Memory B cell (primary cell): ENCODE measurements at places on chromosomes 12 and 14.

GRCh38 chr12:108691998-108692808, 39.1 kb downstream of the CORO1C start:
- DNase-seq: no peak

DNA sequence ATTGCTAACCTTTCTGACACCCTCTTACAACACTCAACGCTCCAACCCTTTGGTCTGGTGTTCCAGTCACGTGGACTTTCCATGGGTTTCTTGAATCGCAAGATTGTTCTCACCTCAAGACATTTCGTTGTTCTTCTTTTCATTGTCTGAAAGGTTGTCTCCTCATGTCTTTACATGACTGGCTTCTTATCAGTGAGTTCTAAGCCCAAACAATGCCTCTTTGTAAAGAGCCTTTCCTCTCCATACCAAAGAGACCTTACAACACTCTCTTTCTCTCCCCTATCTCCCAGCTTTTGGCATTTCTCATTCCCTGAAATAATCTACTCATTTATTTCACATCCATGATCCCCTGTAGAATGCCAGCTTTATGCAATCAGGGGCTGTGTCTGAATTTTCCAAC, 1144.8 kb downstream of the AACS start:
- no peak for DNase-seq

GRCh38 chr12:52010692-52011601, 4.2 kb downstream of the TAMALIN start:
- no peak for DNase-seq

DNA sequence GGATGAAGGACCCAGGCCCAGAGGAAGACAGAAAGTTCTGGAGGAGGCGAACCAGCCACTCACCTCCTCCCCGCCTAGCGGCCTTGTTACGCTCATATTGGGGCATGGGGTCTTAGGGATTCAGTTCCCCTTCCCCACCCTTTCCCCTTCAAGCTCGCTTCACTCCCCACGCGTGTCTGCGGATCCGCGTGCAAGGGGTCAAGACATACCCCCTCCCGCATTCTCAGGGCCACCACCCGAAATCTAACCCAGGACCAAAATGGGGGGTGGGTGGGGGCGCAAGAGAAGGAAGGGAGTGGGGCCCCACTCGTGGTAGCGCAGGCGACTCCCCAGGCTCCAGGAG, 584 bp upstream of the RFX4 start:
- DNase-seq: no peak

DNA sequence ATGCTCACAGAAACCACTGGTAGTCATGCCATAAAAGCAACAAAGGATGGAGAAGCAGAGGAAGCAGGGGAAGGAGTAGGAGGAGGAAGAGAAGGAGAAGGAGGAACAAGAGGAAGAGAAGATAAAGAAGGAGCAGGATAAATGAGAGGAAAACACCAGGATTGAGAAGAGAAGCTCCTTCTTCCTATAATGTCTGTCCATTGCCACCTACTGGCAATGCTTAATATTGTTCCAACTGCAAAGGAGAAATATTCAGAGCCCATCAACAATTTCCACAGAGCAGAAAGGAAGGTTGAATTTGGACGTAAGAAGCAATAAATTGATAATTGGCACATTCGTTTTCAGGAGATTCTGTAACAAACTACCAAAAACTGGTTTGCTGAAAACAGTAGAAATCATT, 898.4 kb downstream of the SLC16A7 start:
- no peak for DNase-seq

DNA sequence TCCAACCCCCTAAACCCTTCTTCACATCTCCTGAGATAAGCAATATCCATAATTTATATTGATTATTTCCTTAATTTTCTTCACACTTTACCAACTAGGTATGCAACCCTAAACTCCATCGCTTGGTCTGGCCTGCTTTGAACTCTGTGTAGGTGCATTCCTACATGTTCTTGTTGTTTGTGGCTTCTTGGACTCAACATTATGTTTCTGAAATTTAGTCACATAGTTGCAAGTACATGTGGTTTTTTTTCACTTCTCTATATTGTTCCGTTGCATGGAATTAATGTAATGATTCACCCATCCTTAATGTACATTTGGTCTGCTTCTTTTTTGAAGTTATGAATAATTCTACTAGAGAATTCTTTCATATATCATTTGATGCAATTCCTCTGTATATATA, 1.6 kb upstream of the TAS2R30 start:
- DNase-seq: no peak

DNA sequence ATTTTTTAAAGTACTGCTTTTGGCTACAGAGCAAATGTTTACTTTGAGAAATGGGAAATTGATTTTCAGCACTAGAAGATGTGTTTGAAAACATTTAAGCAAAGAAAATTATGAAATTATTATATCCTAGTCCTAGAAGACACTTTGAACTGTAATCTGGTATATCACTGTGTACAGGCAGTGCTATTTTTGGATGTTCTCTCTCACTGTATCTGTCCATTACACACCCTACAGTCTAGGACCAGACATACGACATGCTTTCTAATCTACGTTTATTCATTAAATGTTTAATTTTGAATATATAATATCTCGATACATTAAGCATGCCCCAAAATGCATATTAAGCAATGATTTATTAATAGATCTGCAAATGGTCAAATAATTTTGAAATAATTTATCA, 82.5 kb downstream of the ST8SIA1 start:
- no peak for DNase-seq

- DNase-seq: no peak
Observed at GRCh38 chr12:114530417-114530816, 124.5 kb upstream of the TBX5 start.
